ENCODE measurements at places on chromosomes 2 and 18. TPM values are rescaled to one million over a fixed set of nuclear protein-coding genes. Genes with fewer than 3 reads are reported as not detected.

The FNDC4 gene
- polyA plus RNA-seq, result 4.2 TPM

The ADRA2B gene
- polyA plus RNA-seq, result 0.84 TPM

The DHRS9 gene
- polyA plus RNA-seq, result 0.48 TPM

The AQP12B gene
- 10.6 TPM for polyA plus RNA-seq

The FOXI3 gene
- polyA plus RNA-seq, result not detected

The FHL2 gene
- polyA plus RNA-seq, result 28.3 TPM

DNA sequence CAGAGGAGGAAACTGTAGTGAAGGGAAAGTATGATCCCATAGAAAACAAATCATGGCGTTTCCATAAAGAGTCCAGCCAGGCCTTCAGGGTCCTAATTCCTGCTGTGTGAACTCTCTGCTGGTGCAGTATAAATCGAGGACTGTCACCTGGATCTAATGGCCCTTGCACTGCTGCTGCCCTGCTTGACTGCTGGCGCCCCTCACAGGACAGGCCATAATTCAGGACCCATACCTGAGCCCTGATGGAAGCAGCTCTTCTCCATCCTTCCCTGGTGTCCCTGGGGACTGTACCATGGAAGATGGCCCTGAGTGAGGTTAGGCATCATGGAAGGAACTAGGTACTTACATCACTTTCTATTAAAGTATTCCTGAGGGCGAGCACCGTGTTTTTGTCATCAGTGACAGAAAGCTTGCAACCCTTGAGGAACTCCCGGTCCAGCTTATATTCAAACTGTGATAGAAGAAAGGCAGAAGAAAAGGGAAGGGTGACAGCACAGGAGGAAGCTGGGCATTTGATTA, 116.9 kb downstream of the RIF1 start:
- DNase-seq, result no peak
- no peaks in the 10 kb centered on the region for H3K27me3 ChIP-seq
- no peak overlapping the region for H3K4me3 ChIP-seq
- no peak overlapping the region for H3K27ac ChIP-seq
- H3K36me3 ChIP-seq, result no peaks in the 10 kb centered on the region

DNA sequence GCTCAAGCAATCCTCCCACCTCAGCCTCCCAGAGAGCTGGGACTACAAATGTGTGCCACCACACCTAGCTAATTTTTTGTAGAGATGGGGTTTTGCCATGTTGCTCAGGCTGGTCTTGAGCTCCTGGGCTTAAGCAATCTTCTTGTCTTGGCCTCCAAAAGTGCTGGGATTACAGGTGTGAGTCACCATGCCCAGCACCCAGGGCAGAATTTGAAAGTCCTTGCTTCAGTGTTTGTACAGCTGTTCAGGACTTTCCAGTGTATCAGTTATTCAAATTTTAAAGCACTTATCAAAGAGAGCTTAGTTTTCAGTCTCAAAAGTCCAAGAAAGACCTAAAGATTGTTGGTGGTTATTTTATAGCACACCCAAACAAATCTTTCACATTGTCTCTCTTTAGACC, 43.6 kb upstream of the VPS54 start:
- H3K36me3 ChIP-seq, result no peaks in the 10 kb centered on the region
- H3K4me1 ChIP-seq, result no peaks in the 10 kb centered on the region
- no peak overlapping the region for H3K4me3 ChIP-seq
- DNase-seq, result no peak
- no peak overlapping the region for H3K27ac ChIP-seq

DNA sequence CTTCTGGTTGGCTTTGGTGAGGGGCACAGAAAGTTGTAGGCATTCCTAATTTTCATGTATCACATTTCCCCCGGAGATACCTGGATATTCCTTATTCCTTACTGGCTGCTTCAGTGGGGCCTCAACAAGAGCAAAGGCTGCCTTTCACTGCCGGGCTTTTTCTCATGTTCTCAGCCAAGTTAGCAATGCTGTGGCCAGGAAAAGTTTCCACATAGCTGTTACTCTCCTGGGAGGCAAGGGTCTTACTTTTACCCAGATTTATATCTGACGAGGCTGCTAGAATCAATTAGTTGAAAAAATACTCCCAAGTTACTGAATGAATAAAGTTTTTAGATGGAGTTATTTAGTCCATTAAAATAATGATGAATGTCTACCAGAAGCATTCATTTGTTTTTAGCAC, 230.5 kb downstream of the ZNF407 start:
- no peak overlapping the region for H3K4me3 ChIP-seq
- no peaks in the 10 kb centered on the region for H3K36me3 ChIP-seq
- no peaks in the 10 kb centered on the region for H3K27me3 ChIP-seq
- H3K4me1 ChIP-seq, result no peaks in the 10 kb centered on the region

GRCh38 chr2:62202019-62202722, 6.3 kb downstream of the B3GNT2 start:
- H3K27me3 ChIP-seq, result no peaks in the 10 kb centered on the region
- no peaks in the 10 kb centered on the region for H3K4me1 ChIP-seq
- no peaks in the 10 kb centered on the region for H3K36me3 ChIP-seq
- no peak overlapping the region for H3K27ac ChIP-seq

GRCh38 chr2:235576337-235576910, 82.6 kb downstream of the AGAP1 start:
- DNase-seq, result no peak
- H3K36me3 ChIP-seq, result no peaks in the 10 kb centered on the region
- H3K27ac ChIP-seq, result no peak overlapping the region
- no peaks in the 10 kb centered on the region for H3K4me1 ChIP-seq
- H3K27me3 ChIP-seq, result no peaks in the 10 kb centered on the region

DNA sequence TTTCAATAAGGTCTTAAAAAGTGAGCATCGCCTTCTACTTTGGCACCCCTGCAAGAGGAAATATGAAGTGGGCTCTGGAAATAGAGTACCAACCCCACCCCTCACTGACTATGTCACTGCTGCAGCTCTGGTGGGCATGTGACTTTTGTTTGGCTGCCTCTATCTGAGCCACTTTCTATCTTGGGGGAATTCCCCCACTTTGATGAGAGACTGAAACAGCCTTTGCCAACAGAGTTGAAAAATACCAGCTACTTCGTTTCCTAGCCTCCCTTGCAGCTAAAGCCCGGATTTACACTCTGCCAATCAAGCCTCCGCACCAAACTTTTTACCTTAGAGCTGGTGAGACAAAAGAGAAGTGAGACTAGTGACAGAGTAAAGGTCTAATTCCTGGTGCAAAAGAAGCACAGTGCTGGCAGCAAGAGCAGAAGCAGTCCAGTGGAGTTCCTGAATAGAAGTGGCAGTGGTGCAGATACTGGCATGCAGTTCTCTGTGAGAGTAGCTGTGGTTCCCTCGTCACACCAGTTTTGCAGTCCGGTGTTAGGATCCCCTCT, 12.0 kb upstream of the GALNT14 start:
- no peak overlapping the region for H3K27ac ChIP-seq
- DNase-seq, result no peak
- no peaks in the 10 kb centered on the region for H3K36me3 ChIP-seq
- no peaks in the 10 kb centered on the region for H3K4me1 ChIP-seq
- H3K27me3 ChIP-seq, result peaks cover 19% of the 10 kb centered on the region

- H3K36me3 ChIP-seq, result peaks cover 5% of the 10 kb centered on the region
- no peaks in the 10 kb centered on the region for H3K27me3 ChIP-seq
- H3K4me1 ChIP-seq, result no peaks in the 10 kb centered on the region
- H3K4me3 ChIP-seq, result peak within 1 kb of the TSS; percentile 77
- H3K27ac ChIP-seq, result peak within 1 kb of the TSS; percentile 90
- DNase-seq, result peak; percentile 26
Observed at GRCh38 chr2:229922449-229923386, at the start of gene FBXO36. TSS of gene FBXO36 (plus strand) at chr2:229922503. CDS start at chr2:229922514, 11 bp downstream.

DNA sequence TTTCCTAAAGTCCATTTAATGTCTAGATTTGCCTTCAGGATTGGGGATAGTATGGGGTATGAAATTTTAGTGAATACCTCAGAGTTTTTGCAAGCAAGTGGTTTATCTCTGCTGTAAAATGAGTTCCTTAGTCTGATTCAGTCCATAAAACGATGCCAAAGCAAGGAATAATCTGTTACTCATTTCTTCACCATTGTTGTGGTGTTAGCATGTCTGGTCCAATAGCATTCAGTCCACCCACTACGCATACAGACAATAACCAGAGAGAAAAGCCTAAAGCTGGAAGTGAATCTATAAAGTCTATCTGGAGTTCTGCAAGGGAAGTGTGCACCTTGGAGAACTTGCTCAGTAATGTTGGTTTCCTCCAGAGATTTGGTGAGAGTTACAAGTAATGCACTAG, 12.9 kb upstream of the DPP4 start:
- no peak overlapping the region for H3K27ac ChIP-seq
- H3K4me3 ChIP-seq, result no peak overlapping the region
- no peak for DNase-seq

GRCh38 chr2:130805613-130806012, 31.1 kb upstream of the ARHGEF4 start:
- H3K36me3 ChIP-seq, result no peaks in the 10 kb centered on the region
- no peak overlapping the region for H3K27ac ChIP-seq
- DNase-seq, result no peak
- no peak overlapping the region for H3K4me3 ChIP-seq
- no peaks in the 10 kb centered on the region for H3K4me1 ChIP-seq

DNA sequence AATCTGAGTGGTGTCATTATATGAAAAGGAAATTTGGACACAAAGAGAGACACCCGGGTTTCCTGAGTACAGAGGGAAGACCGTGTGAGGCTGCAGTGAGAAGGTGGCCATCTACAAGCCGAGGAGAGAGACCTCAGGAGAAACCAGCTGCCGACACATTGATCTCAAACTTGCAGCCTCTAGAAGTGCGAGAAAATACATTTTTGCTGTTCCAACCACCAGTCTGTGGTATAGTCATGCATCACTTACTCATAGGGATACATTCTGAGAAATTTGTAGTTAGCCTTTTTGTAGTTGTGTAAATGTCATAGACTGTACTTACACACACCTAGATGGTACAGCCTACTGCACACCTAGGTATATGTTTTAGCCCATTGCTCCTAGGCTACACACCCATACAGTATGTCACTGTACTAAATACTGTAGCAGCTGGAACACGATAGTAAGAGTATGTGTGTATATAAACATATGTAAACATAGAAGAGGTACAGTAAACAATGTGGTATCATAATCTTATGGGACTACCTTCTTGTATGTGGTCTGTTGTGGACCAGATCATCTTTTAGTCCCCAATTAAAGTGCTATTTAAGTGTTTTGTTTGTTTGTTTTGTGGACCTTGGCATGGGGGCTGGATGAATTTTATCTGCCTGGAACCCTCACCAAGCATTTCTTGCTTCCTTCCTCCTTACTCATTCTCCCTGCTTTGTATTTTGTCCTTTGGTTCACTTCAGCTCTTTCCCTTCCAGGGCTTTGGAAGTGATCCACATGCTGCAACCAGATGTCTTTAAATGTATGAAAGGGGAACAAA, 38.3 kb upstream of the SESTD1 start:
- H3K27me3 ChIP-seq, result no peaks in the 10 kb centered on the region
- no peaks in the 10 kb centered on the region for H3K36me3 ChIP-seq
- no peak overlapping the region for H3K27ac ChIP-seq
- no peak overlapping the region for H3K4me3 ChIP-seq

GRCh38 chr2:18704276-18704675, 114.9 kb upstream of the NT5C1B start:
- no peak for DNase-seq
- H3K27me3 ChIP-seq, result no peaks in the 10 kb centered on the region
- no peaks in the 10 kb centered on the region for H3K4me1 ChIP-seq
- no peaks in the 10 kb centered on the region for H3K36me3 ChIP-seq

All from large intestine (tissue), 12 donors.